ENCODE measurements at places on chromosomes 5 and 9. TPM values are rescaled to one million over a fixed set of nuclear protein-coding genes. Genes with fewer than 3 reads are reported as not detected.

DNA sequence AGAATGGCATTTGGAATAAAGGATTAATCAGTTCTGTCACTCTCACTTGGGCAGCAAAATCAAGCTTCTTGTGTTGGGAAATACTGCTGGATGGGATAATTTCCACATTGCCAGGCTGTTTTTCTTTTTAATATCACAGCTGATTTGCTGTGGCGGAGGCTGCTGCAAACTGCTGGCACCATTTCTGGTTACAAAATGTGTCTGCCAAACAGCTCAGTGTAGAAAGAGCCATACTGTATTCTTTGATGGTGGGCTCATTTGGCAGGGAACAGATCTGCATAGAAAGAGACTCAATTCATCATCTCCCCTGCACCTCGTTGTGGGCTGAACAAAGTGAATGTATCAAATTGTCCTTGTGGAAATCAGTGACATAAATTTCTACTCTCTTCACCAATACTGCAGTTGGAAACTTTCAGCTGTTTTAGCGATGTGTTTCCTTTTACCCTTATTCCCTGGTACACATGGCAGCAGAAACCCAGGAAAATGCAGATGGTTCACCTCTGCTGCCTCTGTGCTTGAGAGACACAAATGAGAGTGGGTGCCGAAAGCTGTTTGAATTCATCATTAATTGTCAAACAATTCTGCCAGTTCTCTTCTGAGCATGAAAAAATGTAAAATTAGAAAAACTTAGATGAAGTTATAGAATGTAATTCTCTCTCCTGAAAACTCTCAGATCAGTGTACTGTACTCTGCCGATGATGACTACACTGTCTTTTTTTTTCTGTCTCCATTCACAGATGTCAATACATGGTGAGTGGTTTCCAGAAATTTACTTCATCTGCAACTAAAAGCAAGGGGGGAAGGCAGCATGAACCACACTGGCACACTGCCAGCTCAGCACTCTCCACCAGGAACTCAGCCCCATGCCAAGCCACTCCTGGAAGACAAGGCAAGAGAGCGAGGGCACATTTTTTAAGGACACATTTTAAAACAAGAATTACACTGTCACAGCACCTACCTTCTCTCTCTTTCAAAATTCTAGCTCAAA lies 75.0 kb downstream of the HMHB1 start:
- H3K4me1 ChIP-seq = peaks cover 54% of the 10 kb centered on the region
- no peak for DNase-seq
- H3K36me3 ChIP-seq = no peaks in the 10 kb centered on the region

VLDLR gene
- total RNA-seq = 15.7 TPM

GRCh38 chr5:95647886-95648860 lies 1.6 kb downstream of the RFESD start:
- H3K4me3 ChIP-seq = no peak overlapping the region
- DNase-seq = no peak
- peak overlapping the region; percentile 90 for H3K27ac ChIP-seq
- H3K4me1 ChIP-seq = no peaks in the 10 kb centered on the region
- no peaks in the 10 kb centered on the region for H3K36me3 ChIP-seq
- no peaks in the 10 kb centered on the region for H3K27me3 ChIP-seq

- no peaks in the 10 kb centered on the region for H3K36me3 ChIP-seq
- no peaks in the 10 kb centered on the region for H3K4me1 ChIP-seq
- DNase-seq = no peak
- no peak overlapping the region for H3K27ac ChIP-seq
- no peak overlapping the region for H3K4me3 ChIP-seq
These were observed 142.6 kb upstream of the GAS1 start for GRCh38 chr9:87089929-87090328.

PRRX2 gene
- total RNA-seq = 3.8 TPM

DNA sequence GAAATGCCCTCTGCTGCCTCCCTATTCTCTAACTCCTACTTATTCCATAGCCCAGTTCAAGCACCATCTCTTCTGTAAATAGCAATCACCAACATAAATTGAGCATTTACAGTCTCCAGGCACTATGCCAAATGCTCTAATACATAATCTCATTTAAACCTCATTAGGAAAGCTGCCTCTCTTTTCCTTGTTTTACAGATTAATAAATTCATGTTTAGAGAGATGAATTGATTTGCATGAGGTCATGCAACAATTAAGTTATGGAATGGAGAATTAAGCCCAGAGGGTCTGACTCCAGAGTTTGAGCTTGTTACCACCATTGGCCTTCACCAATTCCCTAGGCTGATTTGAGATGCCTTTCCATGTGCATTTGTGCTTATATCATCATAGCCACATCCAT lies 23.4 kb upstream of the RFX3 start:
- DNase-seq = no peak
- no peaks in the 10 kb centered on the region for H3K27me3 ChIP-seq
- H3K27ac ChIP-seq = no peak overlapping the region
- no peak overlapping the region for H3K4me3 ChIP-seq

DNA sequence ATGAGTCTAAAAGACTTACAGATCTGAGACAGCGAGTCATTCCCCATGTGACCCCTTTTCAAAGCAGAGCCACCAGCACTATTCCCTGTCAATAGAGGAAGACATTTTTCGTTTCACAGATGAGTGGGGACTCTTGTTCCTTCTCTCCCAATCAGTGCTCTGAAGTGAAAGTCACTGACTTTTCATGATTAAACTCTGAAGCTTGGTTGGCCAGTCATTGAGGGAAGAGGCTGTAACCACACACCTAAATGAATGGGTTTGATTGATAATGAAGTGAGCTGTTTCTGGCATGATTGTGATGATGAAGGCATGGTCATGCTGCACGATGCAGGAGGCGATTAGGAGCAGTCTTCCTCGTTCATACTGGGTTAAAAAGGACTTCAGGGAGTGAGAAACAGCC lies 171.9 kb downstream of the ZNF462 start:
- H3K4me3 ChIP-seq = no peak overlapping the region
- no peak for DNase-seq
- H3K27me3 ChIP-seq = no peaks in the 10 kb centered on the region

GRCh38 chr9:110451726-110452125 lies 114.1 kb upstream of the TXNDC8 start:
- no peaks in the 10 kb centered on the region for H3K27me3 ChIP-seq
- no peaks in the 10 kb centered on the region for H3K36me3 ChIP-seq
- no peaks in the 10 kb centered on the region for H3K4me1 ChIP-seq
- H3K27ac ChIP-seq = no peak overlapping the region
- DNase-seq = no peak
- no peak overlapping the region for H3K4me3 ChIP-seq

- H3K27ac ChIP-seq = no peak overlapping the region
- H3K27me3 ChIP-seq = no peaks in the 10 kb centered on the region
- H3K36me3 ChIP-seq = peaks cover 6% of the 10 kb centered on the region
- H3K4me1 ChIP-seq = no peaks in the 10 kb centered on the region
- no peak for DNase-seq
These were observed 48.8 kb downstream of the MLANA start for GRCh38 chr9:5939530-5939929.

GRCh38 chr5:172493002-172493401 lies 38.7 kb upstream of the SH3PXD2B start:
- peaks cover 12% of the 10 kb centered on the region for H3K4me1 ChIP-seq
- no peak for DNase-seq
- H3K27me3 ChIP-seq = no peaks in the 10 kb centered on the region
- no peaks in the 10 kb centered on the region for H3K36me3 ChIP-seq

DNA sequence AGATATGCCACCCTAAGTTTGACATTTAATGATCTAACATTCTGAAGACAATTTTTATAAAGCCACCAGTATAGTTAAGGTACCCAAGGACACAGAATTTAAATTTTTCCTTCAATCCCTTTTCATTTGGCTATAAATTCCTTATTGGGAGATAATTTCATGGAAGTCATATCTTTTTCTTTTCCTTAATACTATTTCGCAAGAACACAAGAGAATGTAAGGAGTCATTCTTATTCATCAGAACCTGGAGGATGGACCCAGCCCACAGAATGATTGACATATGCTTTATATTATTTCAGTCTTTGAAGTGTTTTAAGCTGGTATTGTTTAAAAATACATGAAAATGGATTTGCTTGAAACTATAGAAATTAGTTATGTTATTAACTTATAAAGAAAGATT lies 79.6 kb downstream of the DROSHA start:
- H3K4me1 ChIP-seq = no peaks in the 10 kb centered on the region
- H3K4me3 ChIP-seq = no peak overlapping the region
- peaks cover 15% of the 10 kb centered on the region for H3K36me3 ChIP-seq
- no peaks in the 10 kb centered on the region for H3K27me3 ChIP-seq

- no peaks in the 10 kb centered on the region for H3K4me1 ChIP-seq
- no peaks in the 10 kb centered on the region for H3K27me3 ChIP-seq
- no peak overlapping the region for H3K27ac ChIP-seq
- DNase-seq = no peak
- H3K4me3 ChIP-seq = no peak overlapping the region
These were observed 92.2 kb upstream of the ADAMTS19 start for GRCh38 chr5:129367883-129368282.

- H3K27ac ChIP-seq = no peak overlapping the region
- DNase-seq = no peak
- H3K36me3 ChIP-seq = no peaks in the 10 kb centered on the region
These were observed 13.7 kb downstream of the SPACA9 start for GRCh38 chr9:132892400-132892799.

DNA sequence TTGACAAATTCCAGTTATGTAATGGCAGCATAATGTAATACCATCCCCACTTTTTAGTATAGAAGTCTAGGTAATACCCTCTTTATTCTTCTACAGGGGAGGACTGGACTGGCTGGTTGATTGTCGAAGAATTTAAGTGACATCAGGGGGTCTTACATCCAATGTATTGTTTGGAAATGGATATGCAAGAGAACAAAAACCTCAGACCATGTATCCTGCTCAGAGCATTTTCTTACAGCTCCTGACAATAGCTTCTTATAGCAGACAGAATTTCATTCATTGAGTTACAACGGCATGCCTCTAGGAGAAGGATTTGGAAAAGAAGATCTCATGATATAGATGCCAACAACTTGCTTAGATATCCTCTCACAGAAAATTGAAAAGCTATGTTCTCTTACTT lies 2032.3 kb downstream of the EFNA5 start:
- H3K27me3 ChIP-seq = no peaks in the 10 kb centered on the region
- H3K4me1 ChIP-seq = no peaks in the 10 kb centered on the region
- H3K27ac ChIP-seq = no peak overlapping the region
- no peak for DNase-seq

DNA sequence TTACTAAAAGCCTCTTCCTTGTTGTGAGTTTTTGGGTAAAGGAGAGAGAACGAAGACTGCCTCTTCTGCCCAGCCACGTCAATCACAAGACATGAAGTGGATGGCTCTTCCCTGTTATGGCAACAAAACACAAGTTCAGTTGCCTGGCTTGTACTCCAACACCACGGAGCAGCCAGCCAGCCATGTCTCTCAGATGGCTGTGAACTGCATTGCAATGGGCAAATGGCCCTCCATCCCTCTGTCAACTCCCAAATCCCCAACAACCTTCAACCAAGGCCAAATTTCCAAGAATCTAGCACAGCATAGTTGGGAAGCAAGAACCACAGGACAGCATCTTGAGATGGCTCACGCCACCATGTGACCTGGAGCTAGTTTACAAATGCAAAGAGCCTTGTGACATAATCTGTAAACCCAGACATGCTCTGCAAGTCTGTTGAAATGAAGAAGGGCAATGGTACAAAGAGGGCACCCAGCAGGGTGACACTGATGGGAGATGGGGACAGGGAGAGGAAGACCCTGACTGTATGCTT lies 53.9 kb downstream of the ZNF366 start:
- H3K27me3 ChIP-seq = no peaks in the 10 kb centered on the region
- no peak for DNase-seq
- H3K4me3 ChIP-seq = no peak overlapping the region

DNA sequence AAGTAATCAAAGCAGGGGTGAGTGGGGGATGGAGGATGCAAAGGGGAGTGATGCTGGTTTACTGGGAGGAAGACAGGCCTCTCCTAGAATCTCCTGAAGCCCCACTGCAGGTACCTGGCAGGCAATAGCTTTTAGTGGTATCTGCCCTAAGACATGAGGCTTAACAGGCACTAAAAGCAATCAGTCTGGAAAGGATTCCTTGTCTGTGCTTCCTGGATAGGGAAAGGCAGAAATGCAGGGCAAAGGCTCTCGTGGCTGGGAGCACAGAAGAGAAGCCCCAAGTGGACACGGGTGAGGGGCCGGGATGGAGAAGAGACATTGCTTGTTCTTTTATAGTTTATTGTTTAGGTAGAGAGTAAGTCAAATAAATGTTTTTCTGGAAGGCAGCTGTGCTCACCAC lies 40.1 kb downstream of the CCNJL start:
- H3K4me3 ChIP-seq = no peak overlapping the region
- no peak for DNase-seq
- no peaks in the 10 kb centered on the region for H3K36me3 ChIP-seq
- H3K4me1 ChIP-seq = peaks cover 42% of the 10 kb centered on the region

DNA sequence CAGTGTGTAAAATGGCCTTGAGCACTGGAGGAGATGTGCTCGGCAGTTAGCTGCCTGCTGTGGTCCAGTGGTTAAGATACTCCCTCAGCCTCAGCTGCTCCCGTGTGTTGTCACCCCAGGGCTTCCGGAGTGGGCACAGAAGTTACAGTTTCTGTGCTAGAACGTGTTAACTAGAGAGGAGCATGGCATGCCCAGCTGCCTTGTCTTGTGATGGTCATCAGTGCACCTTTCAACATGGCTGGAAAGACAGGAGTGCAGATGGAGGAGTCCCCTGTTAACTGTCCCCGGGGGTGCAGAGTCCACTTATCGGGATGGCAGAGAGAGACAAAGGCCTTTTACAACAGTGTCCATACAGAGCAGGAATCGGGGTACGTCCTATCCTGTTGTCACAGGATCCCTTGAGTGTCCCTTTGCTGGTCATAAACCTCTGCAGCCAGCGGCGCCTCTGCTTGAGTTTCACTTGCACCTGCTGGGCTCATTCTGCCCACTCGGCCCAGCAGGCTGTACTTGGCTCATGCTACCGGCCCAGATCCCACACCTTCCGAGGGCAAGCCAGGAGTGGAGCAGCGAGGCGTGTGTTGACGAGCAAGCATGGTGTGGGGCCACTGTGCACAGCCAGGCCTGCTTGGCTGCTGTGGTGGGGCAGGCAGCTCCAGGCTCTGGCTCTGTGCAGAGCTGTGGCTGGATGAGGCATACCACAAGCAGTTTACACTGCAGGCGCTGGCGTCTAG lies 112.6 kb downstream of the EHMT1 start:
- H3K36me3 ChIP-seq = peaks cover 77% of the 10 kb centered on the region
- no peak overlapping the region for H3K27ac ChIP-seq
- H3K27me3 ChIP-seq = no peaks in the 10 kb centered on the region
- DNase-seq = no peak
- H3K4me3 ChIP-seq = no peak overlapping the region

GRCh38 chr5:102531506-102531905 lies 32.7 kb upstream of the SLCO6A1 start:
- no peak overlapping the region for H3K27ac ChIP-seq
- H3K4me3 ChIP-seq = no peak overlapping the region

DNA sequence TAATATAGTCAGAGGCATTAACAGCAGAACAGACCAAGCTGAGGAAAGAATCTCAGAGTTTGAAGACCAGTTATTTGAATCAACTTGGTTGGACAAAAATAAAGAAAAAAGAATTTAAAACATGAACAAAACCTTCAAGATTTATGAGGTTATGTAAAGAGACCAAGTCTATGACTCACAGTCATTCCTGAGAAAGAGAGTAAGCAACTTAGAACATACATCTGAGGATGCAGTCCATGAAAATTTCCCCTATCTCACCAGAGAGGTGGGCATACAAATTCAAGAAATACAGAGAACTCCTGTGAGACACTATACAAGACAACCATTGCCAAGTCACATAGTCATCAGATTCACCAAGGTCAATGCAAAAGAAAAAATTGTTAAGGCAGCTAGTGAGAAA lies 17.4 kb upstream of the C9orf72 start:
- H3K27ac ChIP-seq = no peak overlapping the region
- DNase-seq = no peak
- H3K27me3 ChIP-seq = no peaks in the 10 kb centered on the region
- H3K4me3 ChIP-seq = no peak overlapping the region
- H3K4me1 ChIP-seq = no peaks in the 10 kb centered on the region
